Heart right ventricle (tissue), 16 donors: ENCODE measurements at places on chromosomes 2 and 18. TPM values are rescaled to one million over a fixed set of nuclear protein-coding genes. Genes with fewer than 3 reads are reported as not detected.

- H3K4me1 ChIP-seq, result peaks cover 12% of the 10 kb centered on the region
- no peak overlapping the region for H3K27ac ChIP-seq
- no peaks in the 10 kb centered on the region for H3K36me3 ChIP-seq
- peaks cover 27% of the 10 kb centered on the region for H3K27me3 ChIP-seq
- DNase-seq, result no peak
- H3K4me3 ChIP-seq, result no peak overlapping the region
These were observed 4.1 kb downstream of the ITGA4 start for GRCh38 chr2:181461056-181461997.

DNA sequence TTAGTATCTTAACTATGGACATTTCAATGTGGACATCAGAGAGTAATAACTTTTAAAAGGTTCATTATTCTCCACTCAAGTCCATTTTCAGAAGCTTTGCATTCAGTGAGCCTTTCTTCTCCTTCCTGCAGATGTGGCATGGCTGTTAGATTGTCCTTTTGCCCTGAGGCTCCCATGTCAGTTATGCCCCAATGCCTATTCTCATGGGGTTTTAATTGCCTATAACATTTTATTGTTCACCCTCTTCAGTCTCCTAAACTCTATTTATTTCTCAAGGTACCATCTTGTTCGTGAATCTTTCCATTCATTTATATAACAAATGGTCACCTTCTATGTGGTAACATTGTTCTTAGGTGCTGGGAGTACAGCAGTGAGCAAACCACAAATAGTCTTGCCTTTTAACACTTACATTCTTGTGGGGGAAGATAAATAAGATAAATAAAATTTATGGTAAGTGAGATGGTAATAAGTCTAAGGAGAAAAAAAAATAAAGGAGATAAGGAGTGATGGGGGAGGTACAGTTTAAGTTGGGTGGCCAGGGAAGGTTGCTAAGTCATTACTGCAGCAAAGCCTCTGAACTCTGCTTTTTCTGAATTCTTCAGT, 277.9 kb upstream of the SIX3 start:
- no peaks in the 10 kb centered on the region for H3K4me1 ChIP-seq
- no peaks in the 10 kb centered on the region for H3K36me3 ChIP-seq
- H3K4me3 ChIP-seq, result no peak overlapping the region
- no peak for DNase-seq
- no peaks in the 10 kb centered on the region for H3K27me3 ChIP-seq

DNA sequence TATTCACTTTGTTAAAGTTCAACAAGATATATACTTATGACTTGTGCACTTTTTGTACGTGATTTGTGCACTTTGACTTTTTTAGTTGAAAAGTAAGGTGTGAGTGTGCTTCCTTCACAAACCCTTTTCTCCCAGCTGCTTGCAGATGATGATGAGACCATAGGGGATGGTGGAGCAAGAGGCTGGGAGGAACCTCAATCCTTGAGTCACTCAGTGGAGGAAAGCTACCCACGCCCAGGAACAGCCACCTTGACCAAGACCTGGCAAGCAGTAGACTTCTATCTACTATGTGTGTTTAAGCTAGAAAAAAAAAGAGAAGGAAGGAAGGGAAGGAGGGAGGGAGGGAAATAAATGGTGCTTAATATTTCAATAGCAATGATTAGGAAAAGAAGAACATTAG, 25.2 kb upstream of the TAF1B start:
- peaks cover 13% of the 10 kb centered on the region for H3K4me1 ChIP-seq
- no peak for DNase-seq
- H3K27me3 ChIP-seq, result no peaks in the 10 kb centered on the region
- no peak overlapping the region for H3K4me3 ChIP-seq
- H3K36me3 ChIP-seq, result no peaks in the 10 kb centered on the region

GRCh38 chr2:126799301-126799700, 99.4 kb upstream of the TEX51 start:
- no peak overlapping the region for H3K27ac ChIP-seq
- DNase-seq, result no peak
- H3K27me3 ChIP-seq, result peaks cover 3% of the 10 kb centered on the region
- no peaks in the 10 kb centered on the region for H3K36me3 ChIP-seq
- H3K4me1 ChIP-seq, result no peaks in the 10 kb centered on the region

Gene TMEM247
- total RNA-seq, result not detected

GRCh38 chr2:99640635-99641151, 150.9 kb upstream of the REV1 start:
- DNase-seq, result no peak
- no peaks in the 10 kb centered on the region for H3K27me3 ChIP-seq
- H3K36me3 ChIP-seq, result no peaks in the 10 kb centered on the region
- H3K4me3 ChIP-seq, result no peak overlapping the region
- no peak overlapping the region for H3K27ac ChIP-seq
- peaks cover 29% of the 10 kb centered on the region for H3K4me1 ChIP-seq

DNA sequence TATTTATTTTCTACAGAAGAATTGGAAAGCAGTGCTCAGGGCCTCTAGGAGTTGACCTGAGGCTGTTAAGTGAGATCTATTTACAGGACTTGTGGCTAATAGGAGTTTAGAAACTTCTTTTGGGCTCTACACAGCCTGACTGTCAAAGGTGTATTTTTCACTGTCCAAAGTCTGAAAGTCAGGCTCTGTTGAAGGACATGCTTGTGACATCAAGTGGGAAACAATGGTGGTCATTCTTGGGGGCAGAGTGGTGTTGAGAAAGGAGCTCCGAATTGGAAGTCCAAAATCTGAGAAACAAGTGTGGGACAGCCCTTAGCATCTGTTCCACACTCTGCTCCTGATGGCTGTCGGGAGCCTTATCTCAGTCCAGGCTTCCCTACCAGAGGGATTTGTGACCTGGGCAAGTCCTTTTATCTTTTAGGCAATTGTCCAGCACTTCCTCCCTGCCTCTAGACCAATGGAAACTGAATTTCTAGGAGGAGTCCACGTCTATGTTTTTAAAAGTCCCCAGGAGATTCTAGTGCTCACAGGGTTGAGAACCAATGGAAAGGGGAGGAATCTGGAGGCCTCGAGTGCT, 76.4 kb downstream of the LIPG start:
- H3K4me1 ChIP-seq, result no peaks in the 10 kb centered on the region
- H3K27me3 ChIP-seq, result peaks cover 10% of the 10 kb centered on the region
- DNase-seq, result no peak
- no peak overlapping the region for H3K27ac ChIP-seq
- H3K36me3 ChIP-seq, result no peaks in the 10 kb centered on the region
- H3K4me3 ChIP-seq, result no peak overlapping the region
